ENCODE measurements at places on chromosomes 3 and 15.
A peak's percentile ranks its signal among the peaks of the same experiment; 100 is the strongest.

GRCh38 chr3:135751991-135752390 lies 213.5 kb upstream of the PPP2R3A start:
- no peak for DNase-seq

GRCh38 chr3:105284876-105285275 lies 81.8 kb upstream of the ALCAM start:
- DNase-seq, result no peak

GRCh38 chr15:90287946-90288345 lies 22.5 kb downstream of the NGRN start:
- DNase-seq, result no peak

- DNase-seq, result no peak
Measured at GRCh38 chr15:76285241-76285825, 25.9 kb downstream of the ETFA start.

- DNase-seq, result no peak
Measured at GRCh38 chr3:66554178-66554577, 53.4 kb upstream of the LRIG1 start.

DNA sequence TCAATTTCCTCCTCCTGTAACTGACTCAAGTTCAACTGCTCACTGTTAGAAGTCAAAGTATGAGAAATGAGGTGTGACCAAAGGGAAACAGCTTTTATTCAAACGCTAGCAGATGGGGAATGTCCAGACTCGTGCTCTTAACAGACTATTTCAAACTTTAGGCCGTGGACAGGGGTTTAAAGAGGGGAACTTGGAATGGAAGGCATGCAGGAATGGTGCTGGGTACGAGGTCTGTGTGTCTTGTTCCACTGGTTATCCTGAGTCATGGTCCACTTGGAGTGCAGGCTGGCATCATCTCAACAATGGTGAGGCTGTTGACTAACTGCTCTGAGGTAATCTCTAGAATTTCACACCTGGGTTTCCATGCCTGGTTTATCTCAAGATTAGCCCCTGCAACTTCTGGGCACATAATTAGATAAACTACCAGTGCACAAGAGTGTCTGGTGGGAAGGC lies 22.9 kb upstream of the DNAAF4 start:
- no peak for DNase-seq

DNA sequence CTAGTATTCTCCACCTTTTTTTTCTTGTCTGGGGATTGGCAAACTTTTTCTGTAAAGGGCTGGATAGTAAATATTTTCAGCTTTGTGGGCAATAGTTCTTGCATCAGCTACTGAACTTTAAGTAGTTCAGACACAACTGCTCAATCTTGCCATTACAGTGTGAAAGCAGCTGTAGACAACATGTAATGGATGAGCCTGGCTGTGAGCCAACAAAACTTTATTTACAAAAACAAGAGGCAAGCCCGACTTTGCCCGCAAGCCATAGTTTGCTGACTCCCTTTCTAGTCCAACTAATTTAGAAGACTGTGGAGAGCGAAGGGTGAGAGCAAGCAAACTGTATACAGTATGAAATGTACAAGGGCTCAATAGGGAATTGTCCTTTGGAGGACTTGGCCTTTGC lies 6.2 kb downstream of the FRMD4B start:
- no peak for DNase-seq

DNA sequence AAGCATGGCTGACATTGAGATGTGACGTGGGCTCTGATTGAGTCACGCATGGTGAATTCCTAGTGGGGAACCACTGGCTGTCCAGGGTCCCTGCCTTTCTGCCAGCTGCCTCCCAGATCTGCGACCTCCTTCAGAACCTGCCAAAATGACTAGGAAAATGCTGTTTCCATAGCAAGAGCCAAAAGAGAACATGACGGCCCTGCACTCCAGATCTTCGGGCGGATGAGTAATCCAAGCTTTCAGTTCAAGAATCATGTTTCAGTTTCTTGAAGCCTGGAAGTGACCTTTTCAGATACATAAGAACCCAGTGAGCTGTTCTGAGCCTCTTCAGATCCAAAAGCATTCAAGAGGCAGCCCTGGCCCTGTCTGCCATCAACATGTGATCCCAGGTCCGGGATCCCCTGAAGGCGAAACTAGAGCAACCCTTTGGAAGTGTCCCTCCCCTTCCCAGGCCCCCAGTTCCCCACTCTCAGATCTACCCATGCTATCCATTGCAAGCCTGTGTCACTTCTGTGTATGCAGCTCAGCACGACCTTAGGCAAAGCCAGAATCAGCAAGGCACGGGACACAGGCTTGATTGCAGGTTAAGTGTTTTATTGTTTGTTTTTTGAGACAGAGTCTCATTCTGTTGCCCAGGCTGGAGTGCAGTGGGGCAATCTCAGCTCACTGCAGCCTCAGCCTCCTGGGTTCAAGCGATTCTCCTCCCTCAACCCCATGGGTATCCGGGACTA lies 19.7 kb downstream of the ANKRD63 start:
- DNase-seq, result no peak

DNA sequence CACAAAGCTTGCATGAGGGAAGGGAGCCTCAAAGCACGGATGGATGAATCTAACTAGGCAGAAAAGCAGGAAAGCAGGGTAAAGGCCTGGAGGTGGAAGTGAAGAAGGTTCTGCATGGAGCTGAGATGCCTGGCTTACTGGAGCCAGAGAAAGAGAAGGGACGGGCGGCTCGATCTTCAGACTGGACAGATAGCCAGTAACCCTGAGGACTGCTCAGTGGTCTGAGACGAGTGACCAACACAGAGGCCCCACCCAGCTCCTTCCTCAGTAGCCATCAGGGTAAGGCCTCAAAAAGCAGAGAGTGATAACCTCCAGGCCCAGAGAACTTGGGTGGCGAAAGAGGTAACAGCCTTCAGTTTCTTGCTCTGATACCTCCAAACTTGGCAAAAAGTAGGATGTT lies 6.4 kb downstream of the CLN6 start:
- no peak for DNase-seq

- no peak for DNase-seq
Measured at GRCh38 chr15:85955501-85956391, 123.9 kb upstream of the AGBL1 start.

- DNase-seq, result peak; percentile 83
Measured at GRCh38 chr15:63277038-63277892, at the start of gene APH1B. TSS of gene APH1B (plus strand) at chr15:63277605. CDS start at chr15:63277624, 19 bp downstream.

- DNase-seq, result no peak
Measured at GRCh38 chr15:67249830-67250229, 4.6 kb downstream of the AAGAB start.

DNA sequence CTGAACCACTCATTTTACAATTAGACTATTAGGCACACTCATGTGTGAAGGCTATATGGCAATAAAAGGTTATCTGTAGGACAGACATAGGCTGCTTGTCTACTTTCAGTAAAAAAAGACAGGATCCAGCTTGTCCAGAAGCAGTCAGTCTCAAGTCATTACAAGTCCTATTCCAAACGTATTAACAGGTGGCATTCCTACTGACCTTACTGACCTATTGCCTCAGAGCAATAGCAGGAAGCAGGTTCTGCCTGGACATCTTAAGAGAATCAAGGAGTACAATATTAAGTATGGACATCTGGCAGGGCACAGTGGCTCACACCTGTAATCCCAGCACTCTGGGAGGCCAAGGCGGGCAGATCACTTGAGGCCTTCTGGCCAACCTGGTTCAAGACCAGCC lies 7.0 kb downstream of the CMTM6 start:
- DNase-seq, result no peak

DNA sequence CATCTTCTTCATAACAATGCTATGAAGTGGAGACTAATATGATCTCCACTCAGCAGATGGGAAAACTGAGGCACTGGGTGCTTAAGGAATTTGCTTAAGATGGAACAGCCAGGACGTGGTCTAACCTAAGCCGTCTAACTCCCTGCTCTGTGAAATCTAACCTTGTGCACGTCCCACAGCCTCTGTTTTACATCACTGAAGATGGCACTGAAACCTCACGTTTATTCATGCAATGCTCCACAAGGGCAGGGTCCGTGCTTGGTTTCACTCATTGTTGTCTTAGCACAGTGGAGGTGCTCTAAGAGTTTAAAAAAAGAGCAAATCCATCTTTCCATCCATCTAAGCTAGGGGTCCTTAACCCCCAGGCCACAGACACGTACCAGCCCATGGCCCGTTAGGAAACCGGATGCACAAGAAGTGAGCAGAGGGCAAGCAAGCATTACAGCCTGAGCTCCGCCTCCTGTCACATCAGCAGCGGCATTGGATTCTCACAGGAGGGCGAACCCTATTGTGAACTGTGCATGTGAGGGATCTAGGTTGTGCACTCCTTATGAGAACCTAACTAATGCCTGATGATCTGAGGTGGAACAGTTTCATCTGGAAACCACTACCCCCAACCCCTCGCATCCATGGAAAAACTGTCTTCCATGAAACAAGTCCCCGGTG lies 118.0 kb downstream of the FOXP1 start:
- DNase-seq, result no peak

DNA sequence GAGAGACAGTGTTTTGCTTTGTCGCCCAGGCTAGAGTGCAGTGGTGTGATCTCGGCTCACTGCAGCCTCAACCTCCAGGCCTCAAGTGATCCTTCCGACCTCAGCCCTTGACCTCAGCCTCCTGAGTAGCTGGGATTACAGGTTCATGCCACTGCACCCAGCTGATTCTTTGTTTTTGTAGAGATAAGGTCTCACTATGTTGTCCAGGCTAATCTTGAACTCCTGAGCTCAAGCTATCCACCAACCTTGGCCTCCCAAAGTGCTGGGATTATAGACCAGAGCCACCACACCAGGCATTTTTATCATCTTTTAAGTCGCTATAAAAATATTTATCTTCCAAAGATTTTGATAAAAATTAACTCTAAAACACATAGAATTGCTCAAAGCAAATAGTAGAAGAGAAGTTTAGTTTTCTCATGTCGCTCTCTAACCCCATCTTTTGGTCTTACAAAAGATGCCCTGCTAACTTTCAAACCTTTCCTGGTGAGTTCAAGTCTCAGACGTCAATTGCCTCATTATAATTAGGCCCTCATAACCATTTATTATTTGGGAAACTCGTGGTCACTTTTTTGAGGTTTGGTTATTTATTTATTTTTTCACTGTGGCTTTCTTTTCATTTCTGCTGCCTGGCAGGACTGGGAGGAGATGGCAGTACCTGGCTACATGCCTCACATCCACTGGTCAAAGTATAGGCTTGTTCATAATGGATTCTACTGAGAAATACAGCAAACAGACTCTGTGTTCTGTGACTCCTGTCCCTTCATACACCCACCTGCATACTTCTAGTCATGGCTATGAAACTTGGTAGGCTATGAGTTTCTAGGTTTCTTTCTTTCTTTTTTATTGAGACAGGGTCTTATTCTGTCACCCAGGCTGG lies 48.3 kb upstream of the DPPA4 start:
- DNase-seq, result no peak
